ENCODE measurements at places on chromosomes 3 and 15. TPM values are rescaled to one million over a fixed set of nuclear protein-coding genes. Genes with fewer than 3 reads are reported as not detected.
A peak's percentile ranks its signal among the peaks of the same experiment; 100 is the strongest.

DNA sequence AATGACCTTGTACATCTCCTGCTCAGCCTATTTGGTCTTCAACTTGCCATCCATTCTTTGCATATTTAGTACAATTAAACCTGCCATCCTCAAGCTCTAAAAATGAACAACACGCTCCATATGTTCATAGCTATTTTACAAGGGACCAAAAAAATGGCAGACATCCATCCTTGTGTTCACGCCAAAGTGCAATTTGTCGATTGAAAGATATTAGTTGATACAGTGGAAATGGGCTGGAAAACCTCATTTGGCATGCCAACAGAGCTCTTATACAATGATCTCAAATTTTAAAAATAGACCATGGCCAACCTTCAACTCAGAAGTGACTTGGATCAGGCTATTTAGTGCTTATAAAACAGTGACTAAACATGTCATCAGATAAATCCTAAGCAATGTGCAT lies 413.6 kb upstream of the ARL6 start:
- no peak for DNase-seq

Gene SLC27A2
- 8.8 TPM for total RNA-seq

Gene CP
- total RNA-seq, result 13.8 TPM

DNA sequence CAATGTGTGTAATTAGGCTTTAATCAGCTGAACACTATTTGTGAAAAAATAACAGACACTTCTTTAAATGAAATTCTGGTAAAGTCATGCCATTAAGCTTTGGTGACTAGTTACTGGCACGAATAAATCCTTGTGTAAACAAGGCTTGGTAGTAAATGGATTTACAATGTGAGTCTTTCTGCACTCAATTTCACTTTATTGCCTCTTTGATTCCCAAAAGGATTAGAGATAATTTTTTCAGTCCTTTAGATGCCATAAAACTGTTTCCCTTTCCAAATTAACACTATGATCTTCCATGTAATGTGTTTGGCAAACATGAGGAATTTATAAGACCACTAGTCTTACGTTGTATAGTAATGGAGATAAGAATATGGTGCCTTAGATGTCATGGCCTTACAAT lies 339.5 kb upstream of the DNAJC19 start:
- no peak for DNase-seq

DNA sequence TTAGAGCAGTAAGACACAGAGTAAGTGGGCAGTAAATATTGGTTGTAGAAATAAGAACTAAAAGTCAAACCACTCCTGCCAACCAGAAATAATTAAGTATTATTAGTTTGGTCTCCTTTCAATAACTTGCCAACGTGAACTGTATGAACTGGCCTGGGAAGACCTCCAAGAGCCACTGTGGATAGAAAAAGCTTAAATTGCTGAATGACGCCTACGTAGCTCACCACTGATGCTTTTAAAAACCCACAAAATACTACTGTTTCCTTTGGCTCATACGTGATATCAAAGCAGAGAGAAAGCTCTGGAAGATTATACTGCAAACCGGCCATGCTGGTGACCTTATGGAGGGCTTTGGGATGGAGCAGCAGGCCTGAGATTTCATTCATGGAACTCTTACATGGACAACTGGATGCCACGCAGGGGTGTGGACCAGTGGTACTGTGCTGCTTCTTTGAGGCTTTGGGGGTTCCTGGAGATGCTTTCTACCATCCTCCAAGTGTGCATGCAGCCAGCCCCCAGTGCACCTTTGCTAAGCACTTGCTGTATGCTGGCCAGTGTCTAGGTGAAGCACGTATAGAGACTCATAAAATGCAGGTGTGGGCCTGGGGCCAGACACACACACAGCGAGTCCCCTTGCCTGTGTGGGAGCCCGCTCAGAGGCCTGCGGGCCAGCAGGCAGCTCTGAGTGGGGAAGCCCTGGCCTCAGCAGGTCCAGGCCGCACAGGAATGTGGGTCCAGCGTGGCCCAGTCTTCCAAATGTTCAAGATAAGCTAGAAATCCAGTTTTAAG lies 66.8 kb downstream of the ABTB1 start:
- no peak for DNase-seq

- DNase-seq, result no peak
These were observed 360.2 kb downstream of the ZNF385D start for GRCh38 chr3:21390856-21391255.

Gene PPM1L
- 30.4 TPM for total RNA-seq

GRCh38 chr3:172448661-172449465 lies 607 bp upstream of the GHSR start:
- no peak for DNase-seq

DNA sequence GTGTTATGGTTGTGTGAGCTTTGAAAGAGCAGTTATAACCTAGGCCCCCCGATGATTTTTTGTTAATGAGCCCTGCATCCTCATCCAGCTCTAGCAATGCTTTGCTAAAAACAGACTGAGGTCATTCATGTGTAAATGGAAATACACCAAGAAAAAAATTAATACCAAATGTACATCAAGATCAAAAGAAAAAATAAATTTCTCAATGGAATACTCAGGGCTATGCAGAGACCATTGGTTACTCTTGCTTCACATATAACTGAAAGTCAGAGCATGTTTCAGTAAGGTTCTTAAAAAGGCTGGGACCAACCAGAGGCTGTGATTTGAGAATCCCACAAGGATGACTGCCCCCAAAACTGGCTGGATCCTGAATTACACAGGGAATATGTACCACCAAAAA lies 48.0 kb downstream of the ARHGAP31 start:
- DNase-seq, result no peak

- DNase-seq, result peak; percentile 18
These were observed 16.7 kb upstream of the EHD4 start for GRCh38 chr15:41988896-41989572.

Gene PLOD2
- total RNA-seq, result 105 TPM

- no peak for DNase-seq
These were observed 225.5 kb upstream of the ST8SIA2 start for GRCh38 chr15:92168066-92168683.

Gene APH1B
- total RNA-seq, result 16.7 TPM

DNA sequence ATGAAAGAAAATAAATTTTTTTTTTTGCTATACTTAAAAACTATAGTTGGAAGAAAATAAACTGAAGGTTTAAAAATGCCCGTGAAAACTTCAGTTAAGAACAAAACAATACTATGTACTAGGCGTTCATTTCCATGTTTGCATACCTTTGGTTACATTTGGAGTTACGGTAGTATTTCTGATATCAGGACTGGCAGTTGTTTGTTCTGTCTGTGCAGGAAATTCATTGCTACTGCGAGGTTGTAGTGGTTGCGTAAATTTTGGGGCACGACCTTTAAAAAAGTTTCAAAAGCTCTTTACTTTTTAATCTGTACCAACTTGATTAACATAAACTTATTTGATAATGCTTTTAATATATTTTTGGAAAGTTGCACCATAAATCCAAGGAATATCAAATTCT lies 47.9 kb downstream of the ST3GAL6 start:
- DNase-seq, result no peak

Gene PIERCE2
- total RNA-seq, result 4.1 TPM

Gene CSPG5
- total RNA-seq, result 1.3 TPM

- DNase-seq, result no peak
These were observed 33.5 kb downstream of the ESYT3 start for GRCh38 chr3:138467931-138468330.

DNA sequence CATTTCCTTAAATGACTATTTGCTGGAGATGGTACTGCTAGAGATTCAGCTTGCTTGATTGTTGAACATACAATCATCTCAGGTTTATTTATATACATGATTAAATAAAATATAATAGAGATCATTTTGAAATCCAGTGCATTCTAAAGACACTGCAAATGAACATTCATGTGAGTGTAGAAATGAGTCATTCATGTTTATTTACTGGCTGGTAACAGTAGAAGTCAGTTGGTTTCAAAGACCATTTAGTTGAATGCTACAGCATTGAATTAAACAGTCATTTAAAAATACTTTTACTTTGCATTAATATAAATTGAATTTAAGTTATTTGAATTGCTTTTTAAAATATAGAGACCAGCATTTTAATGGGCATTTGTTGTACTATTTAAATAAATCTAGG lies 551.9 kb upstream of the GOLIM4 start:
- no peak for DNase-seq
